Substantia nigra (tissue), 51 donors: ENCODE measurements at places on chromosomes 16 and 17.

GRCh38 chr16:66720766-66721165, 24.2 kb upstream of the CMTM4 start:
- no peak for DNase-seq

- no peak for DNase-seq
Observed at GRCh38 chr16:52906281-52906680, 146.4 kb downstream of the CHD9NB start.

- DNase-seq = no peak
Observed at GRCh38 chr16:87921236-87921773, 15.0 kb downstream of the CA5A start.

DNA sequence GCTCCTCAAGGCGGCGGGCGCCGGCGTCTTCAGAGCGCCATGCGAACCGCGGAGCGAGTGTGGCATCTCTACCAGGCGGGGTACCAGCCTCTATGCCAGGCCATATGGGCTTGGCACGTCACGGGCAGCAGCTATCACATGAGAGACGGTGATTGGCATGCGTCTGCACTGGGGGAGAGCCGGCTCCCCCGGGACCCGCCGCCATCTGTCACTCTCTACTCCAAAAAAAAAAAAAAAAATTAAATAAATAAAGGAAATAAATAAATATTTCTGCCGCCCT, at the start of gene NEUROD2:
Gene NEUROD2, minus strand, starts transcription at position 70 of the 280 bp plus-strand sequence. CDS start 1,321 bp downstream, outside the sequence.
- DNase-seq = no peak

DNA sequence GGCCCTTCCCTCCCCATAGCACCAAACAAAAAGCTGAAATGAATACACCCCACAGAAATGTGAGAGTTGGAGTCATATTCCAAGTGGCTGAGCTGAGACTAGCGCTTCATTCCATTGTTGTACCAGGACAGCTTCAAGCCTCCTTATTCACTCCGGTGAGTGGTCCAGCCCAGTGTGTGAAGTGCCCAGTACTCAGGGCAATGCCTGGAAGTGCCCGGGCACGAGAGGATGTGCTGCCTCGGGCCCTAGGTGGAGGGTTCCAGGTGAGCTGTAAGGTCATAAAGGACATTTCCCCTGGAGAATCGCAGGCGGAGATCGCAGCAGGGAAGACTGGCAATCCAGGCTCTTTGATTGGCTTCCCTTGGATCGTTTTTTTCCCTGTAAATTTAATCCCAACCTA, 5.4 kb upstream of the CYLD start:
- DNase-seq = no peak

GRCh38 chr17:52390422-52390821, 231.9 kb upstream of the CA10 start:
- no peak for DNase-seq

- DNase-seq = peak; percentile 13
Observed at GRCh38 chr16:17296431-17296830, 174.3 kb downstream of the XYLT1 start.

GRCh38 chr17:75758131-75758905, 6.7 kb downstream of the GALK1 start:
- no peak for DNase-seq

- DNase-seq = no peak
Observed at GRCh38 chr17:81722184-81723120, 10.4 kb downstream of the SLC25A10 start.

GRCh38 chr16:78535098-78535497, 435.6 kb downstream of the WWOX start:
- no peak for DNase-seq

DNA sequence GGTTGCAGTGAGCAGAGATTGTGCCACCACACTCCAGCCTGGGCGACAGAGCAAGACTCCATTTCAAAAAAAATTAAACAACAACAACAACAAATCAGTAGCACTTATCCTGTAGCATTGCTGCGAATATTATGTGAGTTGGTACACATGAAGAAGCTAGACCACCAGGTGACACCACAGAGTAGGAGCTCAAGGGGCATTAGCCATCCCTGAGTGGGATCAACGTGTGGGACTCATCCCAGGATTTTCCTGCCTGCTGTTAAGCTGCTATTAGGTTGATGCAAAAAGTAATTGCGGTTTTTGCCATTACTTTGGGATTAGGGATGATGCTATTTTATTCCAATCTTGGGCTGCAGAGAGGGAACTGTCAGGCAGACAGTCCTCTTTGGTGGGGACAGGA, 47.2 kb downstream of the OTOA start:
- no peak for DNase-seq

- DNase-seq = no peak
Observed at GRCh38 chr16:76970745-76971099, 220.3 kb upstream of the MON1B start.

- peak; percentile 21 for DNase-seq
Observed at GRCh38 chr16:70715055-70715858, 29.4 kb upstream of the MTSS2 start.

DNA sequence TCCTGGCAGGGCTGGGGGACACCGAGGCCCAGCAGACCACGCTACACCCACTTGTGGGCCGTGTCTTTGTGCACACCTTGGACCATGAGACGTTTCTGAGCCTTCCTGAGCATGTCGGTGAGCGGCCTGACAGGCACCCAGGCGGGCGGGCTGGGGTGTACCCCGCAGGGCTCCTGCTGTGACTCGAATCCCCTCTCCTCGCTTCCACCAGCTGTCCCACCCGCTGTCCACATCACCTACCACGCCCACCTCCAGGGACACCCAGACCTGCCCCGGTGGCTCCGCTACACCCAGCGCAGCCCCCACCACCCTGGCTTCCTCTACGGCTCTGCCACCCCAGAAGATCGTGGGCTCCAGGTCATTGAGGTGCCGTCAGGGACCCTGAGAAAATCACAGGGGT, 1.6 kb downstream of the SGCA start:
- DNase-seq = no peak

- DNase-seq = no peak
Observed at GRCh38 chr16:67537270-67537635, 8.6 kb downstream of the RIPOR1 start.

DNA sequence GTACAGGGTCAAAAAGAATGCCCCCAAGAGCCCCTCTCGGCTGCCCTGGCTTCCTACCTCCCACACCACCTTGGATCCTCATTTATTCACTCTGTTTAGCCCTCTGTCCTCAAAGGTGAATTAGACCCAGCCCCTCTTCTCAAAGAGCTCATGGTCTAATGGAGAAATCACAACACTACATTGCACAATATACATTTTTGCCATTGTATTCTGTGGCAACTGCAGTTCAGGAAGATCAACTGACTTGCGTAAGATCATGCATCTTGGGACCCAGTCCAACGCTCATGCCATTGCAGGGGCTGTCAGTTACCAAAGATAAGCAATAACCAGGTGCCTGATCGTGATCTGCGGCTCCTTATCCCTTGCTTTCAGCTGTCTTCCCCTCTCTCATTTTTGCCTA, 1.4 kb downstream of the KRT38 start:
- DNase-seq = no peak

- DNase-seq = no peak
Observed at GRCh38 chr17:70355185-70355584, 185.9 kb downstream of the KCNJ2 start.

GRCh38 chr16:17519101-17519955, 48.6 kb upstream of the XYLT1 start:
- no peak for DNase-seq

DNA sequence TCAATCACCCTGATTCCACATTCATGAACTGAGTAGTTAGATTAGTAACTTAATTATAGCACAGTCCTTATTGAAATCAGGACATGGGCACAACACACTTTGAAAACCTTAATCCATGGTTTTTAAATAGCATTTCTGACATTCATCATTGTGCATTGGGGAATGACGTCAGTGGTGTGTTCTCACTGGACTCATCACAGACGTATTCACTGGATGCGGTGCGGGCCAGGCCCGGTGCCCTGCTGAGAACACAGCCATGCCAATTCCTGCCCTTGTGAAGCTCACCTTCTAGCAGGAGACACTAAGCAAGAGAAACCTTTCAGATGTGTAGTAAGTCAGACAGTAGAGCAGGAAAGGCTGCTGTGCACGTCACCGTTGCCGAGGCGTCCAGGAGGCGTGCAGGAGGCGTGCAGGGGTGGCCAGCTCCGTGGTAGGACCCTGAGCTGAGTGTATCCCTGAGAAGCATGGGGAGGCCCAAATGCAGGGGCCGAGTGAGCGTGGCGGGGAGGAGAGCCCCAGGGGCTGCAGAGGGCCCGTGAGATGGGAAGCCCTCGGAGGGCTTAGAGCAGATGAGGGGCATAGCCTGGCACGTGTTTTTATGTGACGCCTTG, 12.9 kb downstream of the BANP start:
- no peak for DNase-seq

DNA sequence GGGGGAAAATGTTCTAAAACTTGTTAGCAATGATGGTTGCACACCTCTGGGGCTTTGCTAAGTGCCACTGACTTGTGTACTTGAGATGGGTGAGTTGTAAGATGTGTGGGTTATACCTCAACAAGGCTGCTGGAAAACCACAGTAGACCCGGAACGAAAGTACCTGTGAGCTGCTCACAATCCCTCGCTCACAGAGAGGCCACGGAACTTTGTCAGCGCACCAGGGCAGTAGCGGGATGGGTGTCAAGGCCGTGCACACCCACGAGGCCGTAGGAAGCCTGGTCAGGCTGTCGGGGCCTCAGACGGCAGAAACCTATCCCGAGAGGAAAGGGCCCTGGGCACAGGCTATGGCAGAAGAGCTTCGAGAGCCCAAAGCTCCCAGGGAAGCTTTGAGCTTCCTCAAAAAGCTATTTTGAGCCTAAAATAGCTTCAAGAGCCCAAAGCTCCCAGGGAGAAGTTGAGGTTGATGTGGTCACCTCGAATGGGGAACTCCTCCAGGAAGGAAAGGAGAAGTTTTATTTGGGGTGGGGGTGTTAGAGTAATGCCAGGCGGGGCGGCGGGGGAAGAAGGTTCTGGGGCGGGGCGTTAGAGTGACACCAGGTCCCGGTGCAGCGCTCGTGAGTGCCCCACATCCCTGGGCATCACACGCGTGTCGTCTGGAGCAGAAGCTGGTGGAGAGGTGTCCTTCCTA, 19.0 kb downstream of the CBFA2T3 start:
- no peak for DNase-seq

GRCh38 chr16:17159617-17160016, 311.1 kb downstream of the XYLT1 start:
- DNase-seq = no peak

DNA sequence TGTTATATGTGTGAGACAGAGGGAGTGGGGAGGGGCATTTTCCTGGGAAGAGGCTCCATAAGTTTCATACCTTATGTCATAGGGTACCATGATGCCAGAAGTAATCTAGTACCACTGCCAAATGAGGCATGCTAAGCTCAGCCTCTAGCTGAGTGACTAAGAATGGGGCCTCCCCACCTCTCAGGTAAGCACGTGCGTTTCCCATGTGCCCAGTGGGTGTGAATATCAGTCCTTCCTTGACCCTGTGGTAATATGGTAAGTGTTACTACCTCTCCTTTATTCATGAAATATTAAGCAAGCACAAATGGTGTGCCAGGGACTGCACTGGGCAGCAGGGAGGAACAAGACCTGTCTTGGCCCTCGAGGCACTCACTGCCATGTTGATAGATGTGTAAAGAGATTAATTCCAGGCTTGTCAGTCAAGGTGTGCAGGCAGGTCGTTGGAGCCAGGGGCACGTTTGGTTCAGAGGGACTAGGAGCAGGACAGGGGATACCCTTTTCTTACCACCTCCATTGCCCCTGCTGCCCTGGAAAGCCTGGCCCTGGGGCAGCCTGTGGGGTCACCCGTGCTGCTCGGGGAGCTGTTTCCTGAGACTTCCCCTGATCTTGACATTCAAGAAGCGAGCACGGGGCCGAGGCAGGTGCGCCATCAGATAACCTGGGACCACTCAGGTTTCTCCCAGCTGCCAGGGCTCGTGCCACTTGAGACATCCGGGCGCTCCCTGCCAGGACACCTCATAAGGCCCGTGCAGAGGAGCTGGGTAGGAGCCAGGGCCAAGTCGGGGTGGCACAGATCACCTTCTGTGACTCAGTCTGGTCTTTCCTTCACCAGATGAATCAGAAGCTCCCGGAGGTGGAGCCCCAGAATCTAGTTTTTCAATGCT, 8.8 kb downstream of the RSAD1 start:
- DNase-seq = no peak

DNA sequence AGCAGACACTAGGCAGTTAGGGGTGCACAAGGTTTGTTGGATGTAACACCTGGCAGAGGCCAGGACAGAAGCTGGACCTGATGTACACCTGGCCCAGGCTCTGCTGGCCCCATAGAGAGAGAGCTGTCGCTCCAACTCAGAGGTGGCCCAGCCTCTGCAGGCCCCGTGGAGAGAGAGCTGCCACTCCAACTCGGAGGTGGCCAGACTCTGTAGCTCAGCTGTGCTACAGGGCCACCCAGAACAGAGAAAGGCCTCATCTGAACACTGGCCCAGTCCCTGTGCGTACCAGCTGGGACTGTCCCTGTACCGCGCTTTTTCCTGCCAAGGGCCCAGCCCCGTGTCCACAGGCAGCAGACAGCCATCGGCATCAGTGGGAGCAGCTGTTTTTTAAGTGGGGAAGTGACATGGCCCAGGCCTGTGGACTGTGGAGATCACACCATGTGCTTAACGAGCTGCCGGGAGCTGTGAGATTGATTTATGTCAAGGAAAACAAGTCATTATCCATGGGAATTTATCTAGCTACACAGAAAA, 176.4 kb upstream of the CHMP6 start:
- DNase-seq = no peak

- no peak for DNase-seq
Observed at GRCh38 chr16:75075688-75076268, 40.8 kb downstream of the LDHD start.

DNA sequence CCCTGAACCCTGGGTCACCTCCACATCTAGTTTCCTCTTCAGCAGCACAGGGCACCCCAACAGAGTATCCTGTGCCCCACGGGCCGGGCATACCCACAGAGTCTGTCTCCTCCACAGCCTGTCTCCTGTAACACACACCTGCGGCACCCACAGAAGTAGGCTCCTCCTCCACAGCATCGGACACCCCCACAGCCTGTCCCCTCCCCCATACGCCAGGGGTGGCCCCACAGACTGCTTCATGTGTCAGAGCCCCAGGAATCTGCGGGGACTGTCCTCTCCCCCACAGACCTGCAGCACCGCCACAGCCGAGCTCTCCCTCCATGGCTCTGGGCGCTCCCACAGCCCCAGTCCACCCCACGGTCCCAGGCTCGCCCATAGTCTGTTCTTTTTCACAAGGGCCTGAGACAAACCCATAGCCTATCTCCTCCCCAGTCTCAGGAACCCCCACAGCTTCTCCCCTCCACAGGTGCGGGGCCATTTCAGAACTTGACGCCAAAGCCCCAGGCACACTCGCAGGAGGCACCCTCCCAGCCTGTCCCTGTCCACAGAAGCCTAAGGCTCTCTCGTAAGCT, 1.4 kb downstream of the KIAA0753 start:
- DNase-seq = no peak

GRCh38 chr17:74922172-74922571, 883 bp downstream of the USH1G start:
- DNase-seq = no peak

DNA sequence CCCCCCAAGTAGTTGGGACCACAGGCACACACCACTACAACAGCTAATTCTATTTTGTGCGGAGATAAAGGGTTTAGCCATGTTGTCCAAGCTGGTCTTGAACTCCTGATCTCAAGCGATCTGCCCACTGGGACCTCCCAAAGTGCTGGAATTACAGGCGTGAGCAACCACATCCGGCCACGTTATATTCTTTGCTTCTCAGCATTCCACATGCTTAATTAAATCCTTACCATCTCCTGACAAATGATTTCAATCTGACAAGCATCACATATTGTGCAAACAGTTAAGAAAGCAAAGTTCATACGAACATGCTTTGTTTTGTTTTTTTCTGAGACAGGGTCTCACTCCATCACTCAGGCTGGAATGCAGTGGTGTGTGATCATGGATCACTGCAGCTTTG, 18.2 kb downstream of the HIGD1B start:
- no peak for DNase-seq
